ENCODE measurements at places on chromosomes 1 and 21.
A peak's percentile ranks its signal among the peaks of the same experiment; 100 is the strongest.

DNA sequence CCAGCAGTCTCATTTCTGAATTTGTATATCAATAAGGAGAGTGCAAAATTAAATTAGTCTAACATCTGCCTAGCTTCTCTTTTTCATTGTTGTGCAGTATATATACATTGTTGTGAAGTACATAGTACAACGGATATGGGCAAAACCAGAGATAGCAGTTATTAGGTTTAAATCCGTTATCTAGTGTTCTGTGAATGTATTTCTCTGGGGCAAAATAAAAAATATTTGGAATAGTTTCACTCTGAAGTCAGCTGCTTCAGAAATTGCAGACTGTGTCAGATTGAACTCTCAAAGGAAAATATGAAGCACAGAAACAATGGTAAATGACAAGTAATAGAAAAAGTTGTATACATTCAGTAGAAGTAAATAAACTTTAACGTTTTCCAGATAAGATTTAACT, 836.5 kb upstream of the CXADR start:
- no peak for DNase-seq
- H3K36me3 ChIP-seq, result no peaks in the 10 kb centered on the region
- H3K4me1 ChIP-seq, result no peaks in the 10 kb centered on the region
- no peak overlapping the region for H3K27ac ChIP-seq

GRCh38 chr21:35208104-35208503, 159.0 kb upstream of the RUNX1 start:
- H3K36me3 ChIP-seq, result peaks cover 14% of the 10 kb centered on the region
- no peaks in the 10 kb centered on the region for H3K27me3 ChIP-seq
- peaks cover 27% of the 10 kb centered on the region for H3K4me1 ChIP-seq
- H3K4me3 ChIP-seq, result no peak overlapping the region

GRCh38 chr1:14039582-14040430, 339.8 kb downstream of the PRDM2 start:
- H3K27ac ChIP-seq, result no peak overlapping the region
- H3K36me3 ChIP-seq, result no peaks in the 10 kb centered on the region
- H3K4me1 ChIP-seq, result no peaks in the 10 kb centered on the region
- peaks cover 11% of the 10 kb centered on the region for H3K27me3 ChIP-seq
- no peak for DNase-seq
- no peak overlapping the region for H3K4me3 ChIP-seq

DNA sequence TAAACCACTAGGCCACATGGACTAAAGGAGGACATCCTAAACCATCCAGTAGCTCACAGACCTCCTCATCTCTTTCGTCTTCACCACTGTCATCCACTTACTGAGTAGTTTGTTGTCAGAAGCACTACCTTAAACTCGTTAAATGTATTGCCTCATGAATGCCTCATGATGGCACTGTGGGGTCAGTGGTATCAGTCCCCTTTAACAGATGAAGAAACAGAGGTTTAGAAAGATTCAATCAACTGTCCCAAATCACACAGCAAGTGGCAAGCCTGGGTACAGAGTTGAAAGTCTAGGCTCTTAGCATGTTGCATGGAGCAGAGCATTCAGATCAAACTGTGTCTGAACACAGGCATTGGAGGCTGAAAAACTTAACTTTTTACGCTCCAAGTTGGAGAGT, 183.6 kb upstream of the KIAA0040 start:
- no peak overlapping the region for H3K4me3 ChIP-seq
- H3K36me3 ChIP-seq, result no peaks in the 10 kb centered on the region
- H3K27ac ChIP-seq, result no peak overlapping the region
- DNase-seq, result no peak
- peaks cover 11% of the 10 kb centered on the region for H3K27me3 ChIP-seq

DNA sequence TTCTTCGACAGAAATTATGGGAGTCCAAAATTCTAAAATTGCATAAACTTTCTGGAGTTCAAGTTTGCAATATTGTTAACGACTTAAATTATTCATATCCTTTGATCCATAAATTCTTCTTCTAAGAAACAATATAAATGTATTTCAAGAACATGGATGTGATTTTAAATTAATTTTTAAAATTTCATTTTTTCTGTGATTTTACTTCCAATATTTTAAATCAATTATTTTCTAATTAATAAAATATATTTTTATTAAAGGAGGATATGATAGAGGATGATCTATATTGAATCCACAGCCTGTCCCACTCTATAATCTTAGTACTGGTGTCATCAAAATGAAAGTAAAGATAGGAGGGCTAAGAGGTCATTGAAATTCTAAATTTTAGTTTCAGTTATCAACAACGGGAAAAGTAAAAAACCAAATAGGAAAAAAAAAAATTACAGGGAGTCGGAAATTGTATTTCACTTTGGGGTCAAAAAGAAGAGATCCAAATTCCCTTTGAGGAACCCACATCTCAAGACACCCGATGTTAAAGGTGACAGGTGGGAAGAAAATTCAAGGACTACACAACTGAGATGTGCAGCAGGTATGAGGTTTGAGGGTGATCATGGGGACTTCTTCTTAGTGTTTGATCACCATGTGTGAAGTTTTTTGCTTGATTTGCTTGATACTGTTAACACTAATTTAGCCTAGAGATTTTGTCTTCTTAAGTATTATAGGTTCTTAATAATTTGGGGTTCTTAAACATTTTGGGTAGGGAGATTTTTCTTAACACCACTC, 154.8 kb upstream of the RGS18 start:
- no peaks in the 10 kb centered on the region for H3K4me1 ChIP-seq
- no peak for DNase-seq
- no peaks in the 10 kb centered on the region for H3K27me3 ChIP-seq
- no peak overlapping the region for H3K4me3 ChIP-seq

DNA sequence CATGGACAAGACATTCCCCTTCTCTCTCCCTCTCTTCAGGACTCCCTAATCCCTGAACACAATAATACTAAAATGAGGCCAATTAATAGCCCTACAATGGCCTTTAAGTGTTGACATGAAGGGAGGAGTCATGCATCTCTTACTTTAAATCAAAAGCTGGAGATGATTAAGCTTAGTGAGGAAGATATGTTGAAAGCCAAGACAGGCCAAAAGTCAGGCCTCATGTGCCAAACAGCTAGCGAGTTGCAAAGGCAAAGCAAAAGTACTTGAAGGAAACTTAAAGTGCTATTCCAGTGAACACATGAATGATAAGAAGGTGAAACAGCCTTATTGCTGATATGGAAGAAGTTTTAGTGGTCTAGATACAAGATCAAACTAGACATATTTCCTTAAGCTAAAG, 49.5 kb upstream of the CD46 start:
- H3K36me3 ChIP-seq, result no peaks in the 10 kb centered on the region
- DNase-seq, result no peak
- H3K27ac ChIP-seq, result no peak overlapping the region
- H3K27me3 ChIP-seq, result no peaks in the 10 kb centered on the region

- H3K27ac ChIP-seq, result no peak overlapping the region
- H3K4me3 ChIP-seq, result no peak overlapping the region
- peaks cover 9% of the 10 kb centered on the region for H3K27me3 ChIP-seq
- H3K36me3 ChIP-seq, result no peaks in the 10 kb centered on the region
- H3K4me1 ChIP-seq, result no peaks in the 10 kb centered on the region
Measured at GRCh38 chr1:209384710-209385550, 198.6 kb upstream of the CAMK1G start.

- H3K4me3 ChIP-seq, result peak overlapping the region; percentile 91
- peak overlapping the region; percentile 56 for H3K27ac ChIP-seq
- DNase-seq, result no peak
- no peaks in the 10 kb centered on the region for H3K36me3 ChIP-seq
- no peaks in the 10 kb centered on the region for H3K27me3 ChIP-seq
Measured at GRCh38 chr1:145961109-145961424, 3.2 kb upstream of the LIX1L start.

DNA sequence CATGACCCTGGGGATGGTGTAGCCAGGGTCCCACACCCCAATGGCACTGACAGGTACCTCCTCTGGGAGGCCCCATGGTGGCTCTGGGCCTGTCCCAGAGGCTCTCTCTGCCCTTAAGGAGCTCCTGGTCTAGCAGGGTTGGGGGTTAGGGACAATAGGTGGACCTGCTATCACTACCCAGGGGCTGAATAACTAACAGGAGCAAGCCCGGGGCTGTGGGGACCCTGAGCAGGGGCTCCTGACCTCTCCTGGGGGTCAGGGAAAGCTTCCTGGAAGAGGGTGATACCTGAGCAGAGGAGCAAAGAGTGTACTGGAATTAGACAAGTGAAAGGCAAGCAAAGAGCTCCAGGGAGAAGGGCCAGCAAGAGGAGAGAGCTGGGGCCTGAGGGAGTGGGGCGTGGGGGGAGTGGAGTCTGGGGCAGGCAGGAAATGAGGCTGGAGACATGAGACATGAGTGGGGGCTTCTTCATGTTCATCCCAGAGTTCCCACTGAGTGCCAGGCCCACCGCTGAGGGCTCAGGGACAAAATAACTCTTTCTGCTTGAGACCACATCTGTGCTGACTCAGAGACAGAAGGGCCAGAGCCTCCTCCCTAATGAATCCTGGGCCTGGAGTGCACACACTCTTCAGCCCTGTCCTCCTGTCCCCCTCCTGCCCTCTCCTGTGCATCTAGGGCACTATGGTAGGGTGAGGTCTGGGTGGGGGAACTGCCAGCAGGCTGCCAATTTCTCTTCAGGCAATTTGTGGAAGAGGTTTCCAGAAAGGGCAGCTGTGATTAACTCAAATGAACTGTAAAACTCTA, 517.6 kb downstream of the PTPRU start:
- H3K4me3 ChIP-seq, result no peak overlapping the region
- H3K27ac ChIP-seq, result no peak overlapping the region
- H3K27me3 ChIP-seq, result peaks cover 5% of the 10 kb centered on the region
- no peak for DNase-seq
- H3K4me1 ChIP-seq, result no peaks in the 10 kb centered on the region

DNA sequence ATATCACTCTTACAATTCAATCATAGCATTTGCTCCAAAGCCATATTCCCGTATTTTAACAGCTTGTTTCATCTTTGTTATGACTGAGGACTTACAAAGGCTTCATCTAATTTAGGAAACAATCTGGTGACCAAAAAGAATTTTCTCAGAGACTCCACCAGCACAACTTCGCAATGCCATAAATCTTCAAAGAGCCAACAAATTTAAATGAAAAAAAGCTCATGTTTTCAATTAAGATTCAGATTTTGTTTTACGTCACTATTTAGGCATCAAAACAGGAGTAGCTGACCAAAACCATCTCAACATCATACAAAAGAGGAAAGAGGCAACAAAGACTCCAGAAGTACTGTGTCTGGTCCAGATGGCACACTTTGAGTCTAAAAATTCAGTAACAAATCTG, 373.3 kb downstream of the TTLL7 start:
- DNase-seq, result no peak
- H3K27me3 ChIP-seq, result no peaks in the 10 kb centered on the region

GRCh38 chr1:228695015-228695955, 40.0 kb upstream of the RHOU start:
- DNase-seq, result peak; percentile 43
- H3K4me1 ChIP-seq, result peaks cover 6% of the 10 kb centered on the region

DNA sequence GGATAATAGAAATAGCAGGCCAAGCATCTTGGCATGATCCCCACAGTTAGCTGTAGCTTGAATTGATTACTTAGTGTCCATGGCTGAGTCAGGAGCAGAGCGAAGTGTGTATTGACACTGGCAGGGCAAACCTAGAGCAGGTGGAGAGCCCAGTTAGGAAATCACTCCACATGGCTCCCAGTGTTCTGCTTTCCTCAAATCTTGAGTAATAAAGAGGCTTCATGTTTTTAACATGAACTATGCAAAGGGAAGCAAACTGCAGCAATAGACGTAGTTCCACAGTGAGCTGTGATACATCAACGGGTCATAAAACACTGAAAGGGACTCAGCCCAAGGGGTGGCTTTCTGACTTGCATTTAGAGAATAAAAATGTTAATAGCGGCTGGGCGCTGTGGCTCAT, 28.9 kb downstream of the RHEX start:
- no peak overlapping the region for H3K4me3 ChIP-seq
- DNase-seq, result no peak
- no peaks in the 10 kb centered on the region for H3K27me3 ChIP-seq
- H3K27ac ChIP-seq, result no peak overlapping the region

DNA sequence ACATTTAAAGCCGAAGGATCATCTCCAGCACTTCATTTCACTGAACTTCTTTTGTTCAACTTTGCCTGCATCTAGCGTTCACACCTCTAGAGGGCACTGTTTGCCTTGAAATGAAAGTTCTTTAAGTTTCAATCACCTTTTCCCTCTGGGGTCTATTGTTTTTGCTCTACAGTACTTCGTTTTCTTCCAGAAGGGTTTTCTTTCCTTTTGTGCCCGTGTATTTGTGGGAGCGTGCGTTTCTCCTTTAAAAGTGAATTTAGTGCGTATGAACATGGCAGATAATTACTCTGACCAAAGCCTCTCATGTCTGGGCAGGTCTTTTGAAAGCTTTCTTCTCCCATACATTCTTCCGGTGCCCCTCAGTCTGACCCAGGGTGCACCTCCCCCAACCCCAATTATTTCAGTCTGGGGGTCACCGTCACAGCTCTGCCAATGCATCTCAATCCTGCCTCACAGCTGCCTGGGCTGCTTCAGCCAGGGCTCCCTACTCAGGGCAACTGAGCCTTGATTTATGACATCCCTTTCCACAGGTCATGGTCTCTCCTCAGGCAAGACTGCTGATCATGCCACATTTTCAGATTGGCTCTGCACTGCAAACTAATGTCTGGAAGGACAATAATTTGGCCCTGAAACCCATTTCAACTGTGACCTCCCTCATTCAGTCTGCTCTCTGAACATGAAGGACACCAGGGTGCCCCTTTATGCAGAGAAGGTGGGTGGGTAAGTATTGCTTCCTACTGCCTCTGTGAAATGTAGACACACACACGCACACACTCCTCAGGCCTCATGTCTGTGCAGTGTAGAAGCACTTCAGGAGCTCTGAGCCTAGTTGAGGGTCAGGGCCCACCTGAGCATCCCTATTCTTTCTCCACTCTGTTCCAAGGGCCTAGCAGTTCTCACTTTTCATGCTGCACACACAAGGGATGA, 88.6 kb downstream of the NUF2 start:
- no peaks in the 10 kb centered on the region for H3K36me3 ChIP-seq
- no peak overlapping the region for H3K4me3 ChIP-seq
- DNase-seq, result peak; percentile 16
- no peaks in the 10 kb centered on the region for H3K4me1 ChIP-seq

DNA sequence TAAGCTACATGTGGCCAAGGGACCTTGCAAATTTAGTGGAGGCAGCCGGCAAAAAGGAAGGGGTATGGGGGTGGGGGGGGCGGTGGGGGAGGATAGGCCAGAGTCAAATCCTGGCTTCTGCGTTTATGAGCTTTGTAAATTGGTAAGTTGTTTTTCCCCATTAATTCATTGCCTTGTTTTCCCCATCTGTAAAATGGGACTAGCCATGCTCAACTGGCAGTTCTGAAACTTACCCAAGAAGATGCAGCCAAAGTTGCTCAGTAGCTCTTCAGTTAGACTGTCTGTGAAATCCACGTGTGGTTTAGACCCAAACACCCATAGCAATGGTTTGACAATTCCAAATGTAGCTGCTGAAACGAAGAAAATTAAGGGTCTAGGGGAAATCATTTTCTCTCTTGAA, 52.3 kb upstream of the FAM89A start:
- no peak overlapping the region for H3K4me3 ChIP-seq
- H3K36me3 ChIP-seq, result no peaks in the 10 kb centered on the region
- H3K27ac ChIP-seq, result no peak overlapping the region
- H3K27me3 ChIP-seq, result peaks cover 10% of the 10 kb centered on the region
- no peaks in the 10 kb centered on the region for H3K4me1 ChIP-seq
